ENCODE measurements at places on chromosomes 3 and 15.

DNA sequence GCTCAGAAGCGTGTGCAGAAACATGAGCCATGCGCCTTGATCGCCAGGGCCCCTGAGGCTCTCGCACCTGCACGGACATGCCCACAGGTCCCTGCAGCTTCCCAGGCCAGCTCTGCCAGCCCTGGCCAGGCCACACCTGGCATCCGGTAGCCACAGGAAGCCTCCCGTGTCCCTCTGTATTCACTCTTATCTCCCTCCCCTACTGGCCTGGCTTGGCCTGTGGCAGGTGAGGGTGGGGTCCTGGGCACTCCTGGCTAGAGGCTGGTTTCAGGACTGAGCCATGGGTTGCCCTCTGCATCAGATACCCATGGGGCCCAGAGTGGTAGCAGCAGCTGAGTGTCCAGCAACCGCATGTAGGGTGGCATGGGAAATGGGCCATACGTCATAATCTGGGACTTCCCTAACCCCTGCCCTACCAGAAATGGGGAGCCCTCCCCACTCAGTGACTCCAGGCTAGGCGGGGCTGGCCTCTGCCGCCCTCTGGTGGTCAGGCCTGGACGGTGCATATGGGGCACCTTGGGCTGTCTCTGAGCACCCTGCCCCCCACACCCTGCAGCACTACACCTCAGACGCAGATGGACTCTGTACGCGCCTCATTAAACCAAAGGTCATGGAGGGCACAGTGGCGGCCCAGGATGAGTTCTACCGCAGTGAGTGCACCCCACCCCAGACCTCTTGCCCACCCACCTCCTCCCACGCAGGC lies 12.6 kb upstream of the LMAN1L start:
- DNase-seq = peak; percentile 55

DNA sequence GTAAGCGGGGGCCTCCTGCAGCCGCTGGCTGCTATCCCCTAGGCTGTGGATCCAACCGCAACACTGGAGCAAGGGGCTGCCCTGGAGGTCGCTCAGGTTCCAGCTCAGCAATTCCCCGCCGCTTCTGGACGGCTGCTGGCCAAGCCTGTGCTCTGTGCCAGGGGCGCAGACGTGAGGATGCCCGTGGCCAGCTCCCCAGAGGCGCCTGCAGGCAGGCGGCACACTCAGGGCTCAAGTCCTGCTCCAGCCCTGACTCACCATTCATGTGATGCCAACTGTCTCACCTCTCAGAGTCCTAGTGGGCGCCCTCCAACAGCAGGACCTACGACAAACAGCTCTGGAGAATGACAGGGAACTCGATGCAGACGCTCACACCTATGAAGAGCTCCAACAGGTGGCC lies 31.6 kb downstream of the KLHL25 start:
- DNase-seq = peak; percentile 43

- no peak for DNase-seq
Measured at GRCh38 chr15:99441444-99441800, 124.4 kb upstream of the MEF2A start.

DNA sequence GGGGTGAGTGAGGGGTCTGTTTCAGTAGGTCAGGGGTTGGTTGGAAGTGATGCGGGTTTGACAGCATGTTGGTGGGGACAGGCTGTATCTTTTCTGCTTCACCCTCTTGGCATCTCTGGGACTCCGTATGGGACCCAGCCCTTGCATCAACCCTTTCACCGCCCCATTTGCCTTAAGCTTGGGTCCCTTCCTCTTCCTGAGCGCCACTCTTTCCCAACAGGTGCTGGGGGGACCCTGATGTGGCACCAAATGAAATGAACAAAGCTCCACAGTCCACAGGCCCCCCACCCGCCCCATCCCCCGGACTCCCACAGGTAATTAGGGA lies 1.1 kb downstream of the EIF4G1 start:
- DNase-seq = no peak

DNA sequence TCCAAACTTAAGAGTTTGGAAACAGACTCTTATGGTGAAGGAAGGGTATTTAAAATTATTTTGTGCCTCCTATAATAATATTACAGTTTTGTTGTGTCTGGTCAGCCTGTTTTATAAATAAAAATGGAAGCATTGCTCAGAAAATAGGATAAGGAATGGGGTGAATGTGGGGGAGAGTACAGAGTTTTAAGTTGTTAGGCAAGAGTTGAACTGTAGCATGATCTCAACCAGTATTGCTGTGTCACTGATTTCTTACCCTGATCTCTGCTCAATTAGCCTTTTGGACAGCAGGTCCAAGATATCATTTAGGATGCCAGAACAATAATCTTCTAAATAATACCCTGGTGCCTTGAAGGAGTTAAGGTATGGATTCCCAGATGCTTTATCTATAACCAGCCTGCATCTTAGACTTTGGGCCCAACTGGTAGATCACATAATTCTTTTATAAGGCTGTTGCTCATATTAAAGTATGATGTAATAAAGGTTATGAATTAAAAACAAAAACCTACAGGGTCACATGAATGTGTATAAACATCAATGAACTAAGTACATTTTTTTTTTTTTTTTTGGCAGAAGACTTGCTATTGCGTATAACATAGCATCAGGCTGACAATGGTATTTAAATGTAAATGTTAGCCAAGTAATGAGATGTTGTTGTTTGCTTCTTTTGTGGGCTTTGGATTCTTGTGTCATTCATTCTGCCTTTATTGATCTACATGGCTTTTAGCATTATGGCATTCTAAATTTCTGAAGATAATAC lies 70.0 kb downstream of the MITF start:
- no peak for DNase-seq

DNA sequence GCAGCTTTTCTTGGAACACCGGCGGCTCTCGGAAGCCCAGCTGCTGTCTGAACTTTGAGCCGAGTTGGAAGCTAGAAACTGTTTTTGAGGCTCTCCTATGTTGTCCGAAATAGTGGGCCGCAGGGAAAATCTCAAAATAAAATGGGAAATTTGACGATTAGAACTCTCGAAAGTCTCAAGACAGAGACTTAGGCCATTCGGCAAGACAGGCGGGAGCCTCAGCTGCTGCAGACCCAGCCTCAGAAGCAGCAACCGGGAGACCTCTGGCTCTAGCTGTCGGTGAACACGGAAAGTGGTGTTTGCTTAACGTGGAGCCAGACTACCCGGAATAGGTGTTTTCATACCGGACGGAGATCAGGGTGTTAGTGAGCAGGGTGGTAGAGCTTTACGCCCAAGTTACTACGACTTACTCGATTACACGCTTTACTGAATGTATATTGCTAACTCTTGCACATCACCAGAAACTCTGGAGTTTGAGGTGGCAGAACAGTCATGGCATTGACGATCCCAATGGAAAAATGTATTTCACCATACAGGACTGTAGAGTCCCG lies 357 bp upstream of the MAN2C1 start:
- no peak for DNase-seq

DNA sequence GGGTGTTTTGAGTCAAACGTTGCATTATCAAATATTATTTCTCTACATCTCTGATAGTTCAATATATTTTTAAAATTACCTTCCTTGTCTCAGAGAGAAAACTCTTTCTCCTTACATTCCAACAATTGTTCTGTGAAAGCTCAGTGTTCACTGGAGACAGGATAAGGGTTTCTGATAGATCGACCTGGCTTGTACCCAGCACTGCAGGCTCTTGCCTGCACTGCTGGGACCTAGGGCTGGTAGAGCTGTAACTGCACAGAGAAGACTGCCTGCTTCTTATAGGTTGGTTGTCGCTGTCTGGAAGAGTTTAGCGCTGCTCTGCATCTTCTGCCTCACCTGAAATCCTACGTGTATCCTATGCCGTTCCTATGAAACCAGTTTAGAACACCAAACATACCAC lies 249.9 kb upstream of the LRTM1 start:
- DNase-seq = no peak

DNA sequence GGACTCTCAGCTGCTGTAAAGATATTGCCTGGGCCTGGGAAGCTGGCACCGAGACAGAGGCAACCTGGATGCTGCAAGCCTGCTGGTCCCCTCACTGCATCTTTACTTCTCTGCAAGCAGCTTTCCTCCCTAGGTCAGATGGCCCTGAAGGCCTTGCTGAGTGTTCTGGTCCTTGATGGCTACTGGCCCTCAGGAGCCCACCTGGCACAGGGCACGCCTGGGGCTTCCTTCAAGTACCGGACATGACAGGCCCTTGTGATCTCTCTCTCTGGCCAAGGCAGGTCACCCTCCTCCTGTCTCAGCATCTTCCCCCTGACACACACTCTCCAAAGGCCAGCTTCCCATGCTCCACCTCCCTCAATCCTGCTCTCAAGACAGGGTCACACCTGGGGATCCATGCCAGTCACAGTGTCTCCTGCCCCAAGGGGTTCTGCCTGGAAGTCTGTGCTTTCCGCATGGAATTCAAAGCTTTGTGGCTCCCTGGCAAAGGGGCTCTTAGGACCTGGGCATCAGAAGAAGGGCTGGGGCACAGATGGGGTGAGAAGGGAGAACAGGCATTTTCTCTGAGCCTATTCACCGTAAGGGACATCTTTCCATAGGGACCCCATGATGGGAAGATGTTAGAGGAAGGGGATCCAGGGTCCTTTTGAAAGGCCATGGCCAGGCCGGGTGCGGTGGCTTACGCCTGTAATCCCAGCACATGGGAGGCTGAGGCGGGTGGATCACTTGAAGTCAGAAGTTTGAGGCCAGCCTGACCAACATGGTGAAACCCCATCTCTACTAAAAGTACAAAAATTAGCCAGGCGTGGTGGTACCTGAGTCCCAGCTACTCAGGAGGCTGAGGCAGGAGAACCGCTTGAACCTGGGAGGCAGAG lies 4.7 kb upstream of the PAQR5 start:
- DNase-seq = no peak

- no peak for DNase-seq
Measured at GRCh38 chr15:70339571-70340493, 242.1 kb upstream of the TLE3 start.

- DNase-seq = peak; percentile 5
Measured at GRCh38 chr3:79729096-79729495, 38.7 kb downstream of the ROBO1 start.

DNA sequence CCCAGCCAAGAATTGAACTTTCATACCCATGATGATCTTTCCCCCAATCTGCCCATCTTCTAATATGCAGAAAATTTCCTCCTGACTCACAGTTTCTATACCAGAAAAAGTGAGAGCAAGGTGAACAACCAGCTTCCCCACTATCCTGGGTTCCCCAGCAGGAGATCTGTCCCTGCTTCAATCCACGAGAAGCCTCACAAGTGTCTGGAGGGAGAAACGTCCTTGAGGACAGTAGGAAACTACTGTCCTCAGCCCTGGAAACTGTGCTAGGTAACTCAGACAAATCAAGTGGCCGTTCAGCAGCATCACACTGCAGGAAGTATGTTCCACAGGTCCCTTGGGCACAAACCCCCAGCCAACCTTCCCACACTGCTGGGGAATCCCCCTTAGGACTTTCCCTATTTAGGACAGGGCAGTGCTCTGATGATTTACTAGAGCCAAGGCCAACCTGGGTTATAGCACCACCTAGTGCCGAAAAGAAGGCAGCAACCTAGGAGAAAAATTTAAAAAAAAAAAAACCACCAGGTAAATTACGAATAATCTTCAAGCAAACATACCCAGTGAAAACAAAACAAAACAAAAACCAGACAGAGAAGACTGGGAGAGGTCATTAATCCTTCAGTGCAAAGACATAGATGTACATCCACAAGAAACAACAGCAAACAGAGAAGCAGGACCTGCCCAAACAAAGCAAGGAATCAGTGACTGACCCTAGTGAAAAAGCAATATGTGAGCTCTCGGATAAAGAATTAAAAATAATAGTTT lies 36.0 kb downstream of the MORC1 start:
- DNase-seq = peak; percentile 77

GRCh38 chr3:72101494-72101893 lies 316.5 kb upstream of the PROK2 start:
- DNase-seq = no peak

GRCh38 chr3:169575381-169575780 lies 88.1 kb downstream of the MECOM start:
- DNase-seq = peak; percentile 31

DNA sequence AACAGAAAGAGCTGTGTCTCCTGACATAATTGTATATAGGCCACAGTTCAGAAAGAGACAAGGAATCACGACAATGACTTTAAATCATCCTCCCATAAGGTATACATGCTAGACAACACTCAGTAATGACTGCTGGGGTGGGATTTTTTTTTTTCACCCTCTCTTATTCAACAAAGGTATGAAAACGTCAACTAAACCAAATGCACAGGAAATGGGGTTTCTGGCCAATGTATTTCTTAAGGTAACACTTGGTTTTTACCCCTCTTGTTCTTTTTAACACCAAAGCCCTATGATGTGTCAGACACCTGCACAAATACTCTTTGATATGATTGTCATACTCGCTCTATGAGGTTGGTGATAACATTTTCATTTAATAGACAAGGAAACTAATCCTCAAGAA lies 78.3 kb downstream of the MCF2L2 start:
- no peak for DNase-seq

DNA sequence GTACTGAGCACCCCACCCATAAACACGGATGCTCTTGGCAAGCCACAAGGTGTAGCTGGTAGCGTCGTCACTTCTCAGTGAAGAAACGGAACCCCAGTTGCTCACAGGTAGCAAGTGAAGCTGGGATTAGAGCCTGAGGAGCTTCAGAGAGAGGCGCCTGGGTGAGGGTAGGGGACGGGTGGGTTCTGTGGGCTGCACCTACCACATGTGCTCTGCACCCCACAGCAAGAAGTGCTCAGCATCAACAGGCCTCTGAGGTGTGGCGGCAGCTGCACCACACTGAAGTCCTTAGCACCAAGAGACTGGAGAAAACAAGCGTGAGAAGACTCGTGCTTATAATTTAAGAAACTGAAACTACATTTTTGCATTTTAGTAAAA lies 9.8 kb downstream of the MAP6D1 start:
- DNase-seq = no peak

- peak; percentile 85 for DNase-seq
Measured at GRCh38 chr3:71006810-71007785, 576.4 kb downstream of the FOXP1 start.

- no peak for DNase-seq
Measured at GRCh38 chr3:186524616-186525015, 19.6 kb downstream of the CRYGS start.

DNA sequence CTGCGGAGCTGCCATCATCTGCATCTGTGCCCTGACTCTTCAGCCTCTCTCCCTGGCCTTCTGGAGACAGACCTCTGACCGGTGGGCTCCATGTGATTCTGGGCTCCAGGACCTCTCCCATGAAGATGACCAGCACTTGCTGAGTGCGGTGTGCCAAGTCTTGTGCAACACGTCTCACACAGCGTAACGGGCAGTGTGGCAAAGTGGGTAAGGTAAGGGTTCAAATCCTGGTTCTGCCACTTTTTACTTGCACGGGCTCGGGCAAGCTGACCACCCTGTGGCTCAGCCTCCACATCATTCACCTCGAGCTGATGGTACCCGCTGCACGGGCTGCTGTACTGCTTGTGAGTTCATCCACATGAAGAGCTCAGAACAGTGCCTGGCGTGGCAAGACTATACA lies 6.5 kb upstream of the SYNM start:
- DNase-seq = no peak

DNA sequence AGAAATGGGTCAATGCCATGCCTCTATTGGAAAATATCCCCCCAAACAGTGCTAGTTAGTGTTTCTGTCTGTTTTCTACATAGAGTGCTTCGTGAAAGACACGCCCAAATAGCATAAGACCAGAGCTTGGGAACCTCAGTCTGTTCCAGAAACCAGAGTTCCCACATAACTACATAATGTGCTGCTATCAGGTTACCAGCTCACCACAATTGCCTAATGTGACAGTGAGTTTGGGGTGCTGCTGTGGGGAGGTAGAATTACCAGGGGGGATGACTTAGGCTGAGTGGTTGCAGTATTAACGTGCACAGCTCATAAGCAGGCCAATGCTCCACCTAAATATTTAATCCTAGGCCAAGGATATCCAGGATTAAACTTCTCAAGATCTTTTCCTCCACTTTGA lies 39.2 kb downstream of the DUT start:
- peak; percentile 74 for DNase-seq
